ENCODE measurements at places on chromosomes 7 and 10.

DNA sequence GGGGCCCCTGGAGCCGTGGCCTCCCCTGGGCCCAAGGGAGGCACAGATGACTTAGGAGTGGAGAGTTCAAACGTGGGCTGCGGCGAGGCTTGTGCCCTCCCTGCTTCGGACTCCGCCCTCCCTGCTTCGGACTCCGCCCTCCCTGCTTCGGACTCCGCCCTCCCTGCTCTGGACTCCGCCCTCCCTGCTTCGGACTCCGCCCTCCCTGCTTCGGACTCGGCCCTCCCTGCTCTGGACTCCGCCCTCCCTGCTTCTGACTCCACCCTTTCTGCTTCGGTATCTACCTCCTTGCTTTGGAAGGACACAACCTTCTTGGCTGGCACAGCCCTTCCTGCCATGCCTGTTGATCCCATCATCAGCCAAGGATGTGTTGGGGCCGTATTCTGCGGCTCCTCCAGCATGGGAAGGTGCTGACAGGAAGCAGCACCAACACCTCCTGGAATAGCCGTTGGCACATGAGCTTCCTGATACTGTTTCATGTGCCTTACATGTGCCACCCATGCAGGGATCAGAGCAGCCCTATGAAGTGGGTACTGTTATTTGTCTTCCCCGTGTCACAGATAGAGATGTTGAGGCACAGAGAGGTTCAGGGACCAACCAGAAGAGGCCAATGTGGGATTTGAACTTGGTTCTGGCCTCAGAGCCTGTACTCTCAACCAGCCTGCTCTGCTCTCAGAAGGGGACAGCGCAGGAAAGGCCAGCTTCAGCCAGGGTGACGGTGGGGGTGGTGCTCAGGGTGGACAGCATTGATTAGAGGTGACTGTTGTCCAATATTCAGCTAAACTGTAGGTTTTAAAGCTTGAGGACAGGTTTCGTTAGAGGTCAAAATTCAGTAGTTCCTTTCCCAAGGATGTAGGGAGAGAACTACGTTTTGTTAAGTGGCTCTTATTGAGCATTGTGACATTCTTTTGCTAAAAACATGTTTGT is 114.5 kb downstream of the NKX6-2 start:
- no peak for DNase-seq

- no peak for DNase-seq
Observed at GRCh38 chr7:150964593-150965111, 13.5 kb downstream of the KCNH2 start.

DNA sequence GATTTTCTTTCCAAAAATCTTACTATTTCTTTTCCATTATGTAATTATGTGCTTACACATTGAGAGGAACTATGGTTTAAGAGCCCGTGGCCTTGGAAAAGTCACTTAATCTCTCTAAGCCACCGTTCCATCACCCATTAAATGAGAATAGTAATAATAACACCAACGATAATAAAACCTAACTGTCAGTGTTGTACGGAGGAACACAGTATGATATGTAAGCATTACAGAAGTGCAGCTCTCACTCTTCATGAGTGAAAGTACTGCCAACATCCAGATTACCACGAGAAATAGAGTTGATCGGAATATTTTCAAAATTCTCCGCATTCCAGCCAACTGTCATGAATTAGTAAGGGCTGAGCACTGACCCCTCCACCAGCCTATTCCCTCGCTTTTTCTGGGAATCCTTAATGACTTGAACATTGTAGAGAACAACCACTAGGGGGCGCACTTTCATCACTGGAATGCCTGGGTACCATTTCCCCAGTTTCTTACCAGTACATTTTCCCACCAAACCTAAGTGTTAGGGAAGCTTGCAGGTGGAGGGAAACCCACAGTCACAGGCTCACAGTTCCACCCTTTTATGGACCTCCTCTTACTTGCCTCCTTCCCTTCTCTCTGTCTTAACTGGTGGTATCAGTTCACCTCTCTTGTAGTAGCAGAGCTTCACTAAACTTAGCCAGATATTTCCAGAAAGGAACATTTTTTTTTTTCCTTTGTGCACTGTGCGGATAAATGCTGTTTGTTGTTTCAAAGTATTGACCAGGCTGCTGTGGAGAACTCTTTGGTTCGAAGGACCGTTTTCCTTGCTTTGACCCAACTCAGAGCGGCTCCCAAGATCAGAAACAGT is 27.8 kb downstream of the NKX2-3 start:
- no peak for DNase-seq

DNA sequence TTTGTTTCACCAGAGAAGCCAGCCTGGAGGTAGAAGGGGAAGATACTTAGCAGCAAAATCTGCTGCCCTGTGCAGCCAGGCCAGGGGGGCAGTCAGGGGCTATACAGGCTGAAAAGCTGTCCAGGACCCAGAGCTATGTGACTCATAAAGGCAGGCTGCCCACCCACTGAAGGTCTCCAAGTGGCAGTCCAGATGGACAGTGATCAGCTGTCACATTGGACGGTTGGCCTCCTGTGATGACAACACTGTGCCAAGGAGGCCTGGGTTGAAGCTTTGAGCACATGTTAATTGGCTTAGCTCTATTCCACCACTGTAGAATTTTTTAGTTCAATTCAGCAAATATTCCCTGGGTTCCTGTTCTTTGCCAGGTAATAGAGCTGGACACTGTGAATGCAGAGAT is 577.3 kb upstream of the GALNT17 start:
- no peak for DNase-seq

DNA sequence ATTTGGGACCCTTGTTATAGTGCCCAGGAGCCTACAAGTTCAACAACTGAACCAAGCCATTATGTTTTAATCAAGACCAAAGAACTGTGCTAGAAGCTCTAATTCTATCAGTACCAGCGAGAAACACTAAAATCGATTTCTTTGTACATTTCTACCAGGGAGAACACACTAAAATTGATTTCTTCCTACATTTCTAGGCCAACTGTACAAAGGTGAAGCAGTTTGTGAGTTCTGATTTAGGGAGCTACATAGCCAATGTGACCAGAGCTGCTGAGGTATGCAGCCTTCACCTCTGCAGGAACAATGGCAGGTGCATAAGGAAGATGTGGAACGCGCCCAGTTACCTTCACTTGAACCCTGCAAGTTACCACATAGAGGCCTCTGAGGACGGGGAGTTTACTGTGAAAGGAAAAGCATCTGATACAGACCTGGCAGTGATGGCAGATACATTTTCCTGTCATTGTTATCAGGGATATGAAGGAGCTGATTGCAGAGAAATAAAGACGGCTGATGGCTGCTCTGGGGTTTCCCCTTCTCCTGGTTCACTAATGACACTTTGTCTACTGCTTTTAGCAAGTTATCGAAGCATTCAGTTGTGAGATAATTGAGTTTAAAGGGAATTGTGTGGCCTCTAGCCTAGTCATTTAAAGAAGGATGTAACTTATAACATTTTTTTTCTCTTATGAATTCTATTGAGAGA is 31.7 kb downstream of the HYAL4 start:
- DNase-seq, result no peak

DNA sequence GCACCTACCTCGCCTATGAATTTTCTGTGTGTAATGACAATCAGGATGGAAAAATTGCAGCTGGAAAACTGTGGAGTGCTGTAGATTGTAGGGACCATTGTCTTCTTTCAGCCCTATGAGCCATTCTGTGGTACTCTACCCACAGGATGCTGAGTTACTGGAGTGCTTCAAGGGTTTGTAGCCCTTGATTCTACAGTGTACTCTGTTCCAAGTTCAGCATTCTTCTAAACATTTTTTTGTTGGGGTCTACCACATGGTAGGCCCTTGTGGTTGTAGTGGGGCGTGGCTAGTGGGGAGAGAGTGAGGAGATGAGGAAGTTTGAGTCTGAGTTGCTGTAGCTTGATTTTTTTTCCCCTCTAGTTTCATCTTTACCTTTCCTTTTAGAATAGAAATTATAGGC is 33.5 kb downstream of the REEP3 start:
- DNase-seq, result peak; percentile 19

GRCh38 chr7:51817694-51818225 is 501.2 kb upstream of the COBL start:
- no peak for DNase-seq

DNA sequence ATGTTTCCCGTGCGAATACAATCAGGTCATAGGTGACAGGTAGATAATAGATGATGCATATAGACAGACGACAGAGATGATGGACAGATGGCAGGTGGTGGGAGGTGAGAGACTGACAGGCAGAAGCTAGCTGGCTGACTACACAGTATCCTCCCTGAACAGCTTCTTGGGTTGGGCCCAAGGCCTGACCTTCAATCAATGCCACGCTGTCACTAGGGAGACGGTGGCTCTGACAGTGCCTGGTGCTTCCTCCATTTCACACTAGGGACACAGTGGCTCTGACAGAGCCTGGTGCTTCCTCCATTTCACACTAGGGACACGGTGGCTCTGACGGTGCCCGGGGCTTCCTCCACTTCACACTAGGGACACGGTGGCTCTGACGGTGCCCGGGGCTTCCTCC is 200.1 kb downstream of the DIP2C start:
- DNase-seq, result no peak

DNA sequence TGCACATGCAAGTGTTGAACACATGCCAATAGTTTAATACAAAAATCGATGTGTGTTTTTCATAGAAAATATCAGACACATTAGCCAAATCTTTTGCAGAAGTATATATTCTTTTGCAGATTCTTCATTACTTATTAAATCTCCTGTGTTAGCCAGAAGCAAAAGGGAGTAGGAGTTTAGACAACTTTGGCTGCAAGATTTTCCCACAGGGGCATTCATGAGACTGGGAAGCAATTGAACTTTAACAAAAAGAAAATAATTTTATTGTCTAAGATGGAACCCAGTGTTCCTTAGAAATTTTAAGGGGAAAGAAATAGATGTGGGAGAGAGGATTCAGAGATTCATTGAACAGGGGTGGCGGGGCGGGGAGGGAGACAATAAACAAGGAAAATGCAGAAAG is 1336.0 kb downstream of the GATA3 start:
- DNase-seq, result no peak

GRCh38 chr10:102517553-102517952 is 13.8 kb downstream of the SUFU start:
- DNase-seq, result no peak

DNA sequence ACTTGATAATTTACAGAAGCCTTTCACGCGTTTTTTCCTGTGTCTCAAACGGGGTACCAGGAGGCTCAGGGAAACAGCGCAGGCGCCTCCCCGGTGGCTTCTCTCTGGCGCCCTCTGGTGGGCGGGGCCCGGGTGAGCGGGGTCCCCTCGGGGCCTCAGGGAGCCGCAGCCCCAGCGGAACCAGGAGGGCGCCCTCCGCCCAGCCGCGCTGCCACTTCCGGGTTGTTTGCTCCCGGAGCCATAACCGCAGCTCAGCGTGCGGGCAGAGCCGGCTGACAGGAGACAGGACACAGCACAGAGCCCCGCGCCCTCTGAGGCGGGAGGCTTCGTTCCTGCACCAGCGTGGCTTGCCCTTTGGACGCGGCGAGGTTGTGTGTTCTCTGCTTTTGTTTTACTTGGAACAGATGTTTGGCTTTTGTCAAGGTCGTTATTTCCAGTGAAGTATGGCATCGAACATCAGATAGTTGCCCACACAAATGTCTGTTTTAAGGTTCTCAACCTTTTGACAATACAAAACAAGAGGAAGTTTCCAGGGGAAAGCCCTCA is 6.9 kb upstream of the CYP2E1 start:
- peak; percentile 16 for DNase-seq

GRCh38 chr7:124033095-124033806 is 384 bp upstream of the TMEM229A start:
- no peak for DNase-seq

- no peak for DNase-seq
Observed at GRCh38 chr10:3780021-3780770, 4.8 kb downstream of the KLF6 start.

GRCh38 chr7:110664803-110665202 is 426.1 kb upstream of the LRRN3 start:
- DNase-seq, result no peak

DNA sequence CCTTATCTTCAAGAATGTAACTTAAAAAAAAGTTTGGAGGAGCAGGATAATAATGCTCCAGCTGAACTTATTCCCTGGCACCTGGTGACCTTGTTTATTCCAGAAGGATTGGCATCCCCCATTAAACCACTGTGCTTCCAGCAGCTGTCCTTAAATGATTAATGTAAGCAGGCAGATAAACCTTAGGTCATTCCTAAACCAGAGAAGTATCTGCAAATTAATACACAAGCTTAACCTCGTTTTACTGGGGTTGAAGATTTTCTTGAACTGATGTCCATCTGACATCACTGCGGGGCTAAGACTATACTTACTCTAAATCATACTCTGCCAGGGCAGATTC is 116.1 kb upstream of the PALS2 start:
- no peak for DNase-seq

GRCh38 chr10:116371737-116372136 is 47.5 kb downstream of the CCDC172 start:
- DNase-seq, result no peak

DNA sequence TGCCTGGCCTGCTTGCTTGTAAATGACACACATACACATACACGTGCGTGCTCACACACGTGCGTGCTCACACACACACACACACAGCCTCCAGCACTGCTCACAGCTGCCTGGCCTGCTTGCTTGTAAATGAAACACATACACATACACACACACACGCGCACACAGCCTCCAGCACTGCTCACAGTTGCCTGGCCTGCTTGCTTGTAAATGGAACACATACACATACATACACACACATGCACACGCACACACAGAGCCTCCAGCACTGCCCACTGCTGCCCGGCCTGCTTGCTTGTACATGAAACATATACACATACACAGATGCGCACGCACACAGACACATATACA is 397.2 kb downstream of the PLXNA4 start:
- no peak for DNase-seq

GRCh38 chr7:114183311-114184088 is 231.1 kb upstream of the FOXP2 start:
- DNase-seq, result no peak

DNA sequence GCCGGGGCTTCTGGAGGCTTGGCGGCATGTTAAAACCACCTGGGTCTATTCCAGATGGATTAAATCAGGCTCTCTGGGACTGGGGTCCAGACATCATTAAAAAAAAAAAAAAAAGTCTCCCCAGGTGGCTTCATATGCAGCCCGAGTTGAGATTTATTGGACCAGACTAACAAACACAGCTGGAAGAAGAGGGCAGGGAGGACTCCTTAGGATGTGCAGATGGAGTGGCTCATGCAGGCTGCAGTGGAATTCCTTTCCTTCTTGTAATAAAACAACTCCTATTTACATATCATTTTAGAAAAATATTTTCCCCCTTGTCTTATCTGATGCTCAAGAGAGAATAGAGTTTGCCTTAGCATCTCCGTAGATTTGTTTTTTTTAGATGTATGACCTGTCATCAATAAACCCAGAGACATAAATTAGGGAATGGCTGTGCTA is 238.1 kb downstream of the CAMK1D start:
- no peak for DNase-seq

- no peak for DNase-seq
Observed at GRCh38 chr7:41689815-41690214, 13.1 kb downstream of the INHBA start.

Measured in GM12878 (cell line).